Thoracic aorta (tissue), 2 donors: ENCODE measurements at places on chromosomes 7 and 10. TPM values are rescaled to one million over a fixed set of nuclear protein-coding genes. Genes with fewer than 3 reads are reported as not detected.

The SPOCK2 gene
- 3.5 TPM for total RNA-seq

The HTR7 gene
- 9.9 TPM for total RNA-seq

The LEP gene
- not detected for total RNA-seq

The GPR22 gene
- total RNA-seq, result not detected

The TAF5 gene
- 3.7 TPM for total RNA-seq

The ADAMTS14 gene
- total RNA-seq, result not detected

The PCGF6 gene
- 7.0 TPM for total RNA-seq

The OR2A5 gene
- not detected for total RNA-seq

The OR6V1 gene
- total RNA-seq, result not detected

The NXPH1 gene
- not detected for total RNA-seq

The AQP1 gene
- 1,262 TPM for total RNA-seq

The GIMAP2 gene
- total RNA-seq, result 5.9 TPM

The SUPV3L1 gene
- 30.7 TPM for total RNA-seq

The CAMK2B gene
- 2.8 TPM for total RNA-seq

The NPC1L1 gene
- total RNA-seq, result 2.2 TPM

The NPTX2 gene
- 55.7 TPM for total RNA-seq

The DDC gene
- total RNA-seq, result not detected

DNA sequence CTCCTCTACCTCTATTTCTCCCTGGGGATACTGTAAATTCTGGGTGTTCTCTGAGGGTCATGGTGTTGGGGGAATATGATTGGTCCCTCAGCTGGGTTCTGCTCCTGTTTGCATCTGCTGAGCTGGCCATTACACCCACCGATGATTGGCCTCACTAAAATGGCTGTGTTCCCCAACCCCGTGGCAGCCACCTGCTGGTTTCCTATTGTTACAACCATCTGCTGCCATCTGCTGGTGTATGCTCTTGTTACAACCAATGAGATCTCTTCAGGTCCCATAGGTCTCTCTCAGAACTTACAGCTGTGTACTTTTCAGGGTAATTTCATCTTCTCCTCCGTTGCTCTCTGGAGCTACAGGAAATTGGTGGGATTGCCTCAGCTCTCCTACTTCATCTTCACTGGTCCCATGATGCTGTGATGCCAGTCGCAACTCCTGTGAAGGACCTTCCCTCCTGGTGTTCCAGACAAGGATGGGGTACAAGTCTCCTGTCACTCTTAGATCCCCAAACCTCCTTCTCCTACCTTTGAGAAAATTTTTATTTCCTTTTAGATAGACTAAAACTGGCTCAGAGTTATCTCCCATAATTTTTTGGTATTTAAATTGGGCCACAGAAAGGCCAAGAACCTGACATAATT, 303.5 kb upstream of the SMIM30 start:
- peaks cover 8% of the 10 kb centered on the region for H3K4me1 ChIP-seq
- DNase-seq, result peak; percentile 65
- no peaks in the 10 kb centered on the region for H3K27me3 ChIP-seq
- no peaks in the 10 kb centered on the region for H3K36me3 ChIP-seq

GRCh38 chr7:140447841-140448240, 31.5 kb downstream of the MKRN1 start:
- H3K27me3 ChIP-seq, result no peaks in the 10 kb centered on the region
- H3K27ac ChIP-seq, result no peak overlapping the region
- no peak for DNase-seq
- H3K4me3 ChIP-seq, result no peak overlapping the region

DNA sequence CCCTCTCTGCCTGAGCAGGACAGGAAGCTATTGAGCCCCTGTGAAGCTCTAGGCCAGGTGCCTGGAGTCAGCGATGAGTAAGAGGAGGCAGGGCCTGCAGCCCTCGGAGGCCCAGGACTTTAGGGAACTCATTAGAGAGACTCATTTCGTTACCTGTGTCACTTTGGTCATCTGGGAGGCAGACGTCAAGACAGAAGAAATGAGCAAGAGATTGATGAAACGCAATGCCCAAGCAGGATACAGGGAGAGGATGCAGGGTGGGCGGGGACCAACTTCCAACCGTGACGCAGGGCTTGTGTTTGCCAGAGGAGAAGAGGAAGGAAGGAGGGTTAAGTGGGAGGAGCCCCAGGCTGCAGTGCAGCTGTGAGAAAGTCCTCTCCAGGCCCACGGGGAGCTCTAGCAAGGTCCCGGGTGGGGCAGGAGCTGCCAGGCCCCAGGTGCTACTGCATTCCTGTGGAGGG, 26.4 kb upstream of the GNA12 start:
- no peak overlapping the region for H3K27ac ChIP-seq
- no peak overlapping the region for H3K4me3 ChIP-seq
- H3K36me3 ChIP-seq, result no peaks in the 10 kb centered on the region
- H3K4me1 ChIP-seq, result peaks cover under 1% of the 10 kb centered on the region

DNA sequence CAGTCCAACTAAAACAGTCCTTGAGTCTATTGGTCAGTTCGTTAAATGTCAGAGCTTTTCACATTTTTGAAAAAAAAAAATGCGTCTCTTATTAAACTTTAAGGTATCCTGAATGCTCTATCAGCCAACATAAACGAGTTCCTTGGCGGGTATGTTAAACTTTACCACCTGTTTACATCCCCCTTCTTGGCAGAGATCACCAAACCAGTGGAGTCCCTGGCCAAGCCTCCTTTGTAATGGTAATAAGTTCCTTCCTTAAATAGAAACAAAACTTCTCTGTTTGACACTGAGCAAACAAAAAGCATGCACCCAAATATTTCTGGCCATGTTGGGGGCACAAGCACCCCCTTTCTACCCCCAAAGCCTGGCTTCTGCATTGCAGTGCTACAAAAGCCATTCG, 3.2 kb downstream of the TRIL start:
- H3K4me1 ChIP-seq, result peaks cover 35% of the 10 kb centered on the region
- H3K27ac ChIP-seq, result no peak overlapping the region
- no peaks in the 10 kb centered on the region for H3K36me3 ChIP-seq
- H3K27me3 ChIP-seq, result peaks cover 15% of the 10 kb centered on the region

- no peaks in the 10 kb centered on the region for H3K27me3 ChIP-seq
- DNase-seq, result no peak
- no peaks in the 10 kb centered on the region for H3K4me1 ChIP-seq
- H3K36me3 ChIP-seq, result no peaks in the 10 kb centered on the region
- no peak overlapping the region for H3K27ac ChIP-seq
Measured at GRCh38 chr7:87447116-87447635, 28.3 kb downstream of the ABCB4 start.

DNA sequence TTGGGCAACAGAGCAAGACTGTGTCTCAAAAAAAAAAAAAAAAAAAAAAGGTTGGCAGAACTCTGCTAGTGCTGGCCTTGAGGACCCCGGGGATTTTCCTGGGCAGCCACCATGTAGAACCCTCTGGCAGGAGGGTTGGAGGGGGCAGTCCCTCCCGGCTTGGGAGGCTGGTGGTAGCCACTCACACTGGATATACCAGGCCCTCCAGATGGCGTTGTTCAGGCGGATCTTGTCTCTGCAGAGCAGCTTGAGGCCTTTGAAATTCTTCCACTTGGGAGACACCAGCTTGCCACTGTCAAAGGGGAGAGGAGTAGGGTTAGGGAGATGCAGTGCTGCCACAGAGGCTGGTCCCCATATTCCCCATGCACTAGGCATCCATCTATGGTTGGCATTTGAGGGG, 8.4 kb downstream of the MLXIPL start:
- H3K27ac ChIP-seq, result no peak overlapping the region
- no peak overlapping the region for H3K4me3 ChIP-seq
- H3K4me1 ChIP-seq, result no peaks in the 10 kb centered on the region
- no peak for DNase-seq
- H3K27me3 ChIP-seq, result no peaks in the 10 kb centered on the region

GRCh38 chr7:158316466-158317031, 271.1 kb downstream of the PTPRN2 start:
- no peak for DNase-seq
- no peak overlapping the region for H3K27ac ChIP-seq
- H3K4me1 ChIP-seq, result no peaks in the 10 kb centered on the region
- H3K4me3 ChIP-seq, result no peak overlapping the region
- H3K36me3 ChIP-seq, result no peaks in the 10 kb centered on the region

DNA sequence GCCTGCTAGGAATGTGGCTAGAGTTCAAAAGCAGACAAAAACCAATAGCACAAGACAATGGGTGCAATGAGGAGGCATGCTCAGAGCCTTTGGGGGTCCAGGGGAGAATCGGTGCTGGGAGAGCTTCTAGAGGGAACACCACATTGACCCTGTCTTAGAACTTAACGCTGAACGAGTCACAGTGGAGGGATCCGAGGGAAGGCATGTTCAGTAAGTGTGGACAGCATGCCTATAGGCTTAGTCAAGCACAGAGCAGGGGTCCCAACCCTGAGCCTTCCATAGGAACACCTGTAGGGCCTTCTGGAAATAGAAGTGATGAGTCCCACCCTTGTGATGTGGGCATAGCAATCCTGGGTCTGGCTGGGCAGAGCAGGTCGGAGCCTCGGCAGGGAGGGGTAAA, 148.7 kb downstream of the PKD1L1 start:
- H3K4me1 ChIP-seq, result no peaks in the 10 kb centered on the region
- no peaks in the 10 kb centered on the region for H3K27me3 ChIP-seq
- H3K4me3 ChIP-seq, result no peak overlapping the region
- H3K27ac ChIP-seq, result no peak overlapping the region
- DNase-seq, result no peak
- no peaks in the 10 kb centered on the region for H3K36me3 ChIP-seq

- no peak for DNase-seq
- H3K27me3 ChIP-seq, result no peaks in the 10 kb centered on the region
- no peaks in the 10 kb centered on the region for H3K36me3 ChIP-seq
- no peaks in the 10 kb centered on the region for H3K4me1 ChIP-seq
Measured at GRCh38 chr10:78476844-78477243, 443.2 kb downstream of the RPS24 start.

DNA sequence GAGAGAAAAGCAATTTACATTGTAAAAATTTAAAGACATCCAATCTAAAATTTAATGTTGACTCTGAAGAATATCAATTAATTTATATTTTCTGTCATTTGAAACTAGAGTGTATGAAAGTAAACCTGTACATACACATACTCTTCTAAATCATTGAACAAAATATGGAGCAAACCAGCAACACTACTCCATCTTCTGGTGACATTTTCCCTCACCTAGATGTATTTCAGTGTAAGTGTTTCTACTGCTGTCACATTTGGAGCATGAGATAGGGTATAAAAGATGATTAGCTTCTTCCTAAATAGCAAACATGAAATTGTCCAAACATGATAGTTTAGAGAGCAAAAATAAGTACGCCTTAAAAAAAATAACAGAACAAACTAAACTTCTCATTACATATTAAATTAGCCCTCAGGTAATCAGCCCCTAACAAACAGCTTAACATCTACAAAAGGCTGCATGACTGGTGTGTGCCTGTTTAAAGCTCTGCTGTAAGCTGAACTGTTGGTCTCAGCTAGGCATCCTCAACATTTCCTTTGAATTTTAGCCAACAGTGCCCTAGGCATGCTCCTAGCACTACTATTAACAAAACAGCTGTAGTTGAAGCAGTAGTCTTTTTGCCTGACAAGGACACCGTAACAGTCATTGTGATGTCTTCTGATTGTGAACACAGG, 189.8 kb downstream of the CTNNA3 start:
- H3K27me3 ChIP-seq, result no peaks in the 10 kb centered on the region
- no peaks in the 10 kb centered on the region for H3K4me1 ChIP-seq
- H3K27ac ChIP-seq, result no peak overlapping the region
- no peak overlapping the region for H3K4me3 ChIP-seq
- no peak for DNase-seq

DNA sequence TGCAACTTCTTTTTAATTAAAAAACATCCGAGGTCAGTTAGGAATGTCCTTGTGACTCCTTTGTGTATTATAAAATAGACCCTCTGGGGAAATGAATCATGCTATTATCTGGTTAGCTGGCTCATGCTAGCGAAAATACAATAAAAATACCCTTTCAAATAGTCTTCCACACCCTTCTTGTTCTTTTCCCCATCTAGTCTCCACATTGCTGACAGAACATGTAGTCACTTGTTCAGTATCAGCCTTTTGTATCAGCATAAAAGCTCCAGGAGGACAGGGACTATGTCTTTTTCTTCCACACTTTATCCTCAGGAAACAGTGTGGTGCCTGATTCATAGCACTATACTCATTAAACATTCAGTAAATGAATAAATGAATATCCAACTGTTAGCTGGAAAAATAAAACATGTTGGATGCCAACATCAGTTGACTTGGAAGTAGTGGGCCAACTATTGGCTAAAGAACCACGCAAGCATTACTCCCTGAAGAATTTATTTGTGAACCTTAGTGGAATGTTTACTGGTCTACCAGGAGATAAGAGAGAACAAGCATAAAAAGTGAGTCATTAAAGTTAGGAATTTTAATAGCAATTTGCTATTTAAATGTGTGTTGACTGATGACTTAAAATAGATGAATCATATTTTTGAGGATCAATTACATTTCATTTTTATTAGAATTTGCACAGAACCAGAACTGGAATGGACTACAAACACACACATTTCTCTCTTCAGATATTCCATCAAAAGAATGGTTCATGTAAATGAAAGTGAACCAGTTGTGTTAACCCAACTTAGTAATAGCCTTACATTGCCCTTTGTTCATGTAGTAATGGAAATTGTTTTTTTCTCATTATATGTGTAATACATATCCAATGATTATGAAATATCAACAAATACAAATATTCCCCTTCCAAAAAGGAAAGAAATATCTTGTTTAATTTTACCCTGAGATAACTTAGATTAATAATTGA, 129.6 kb downstream of the DKK1 start:
- no peaks in the 10 kb centered on the region for H3K27me3 ChIP-seq
- DNase-seq, result no peak
- H3K27ac ChIP-seq, result peak overlapping the region; percentile 19
- peaks cover 13% of the 10 kb centered on the region for H3K4me1 ChIP-seq
- no peak overlapping the region for H3K4me3 ChIP-seq

GRCh38 chr10:65341323-65341925, 1584.4 kb upstream of the LRRTM3 start:
- no peak for DNase-seq
- H3K36me3 ChIP-seq, result no peaks in the 10 kb centered on the region
- H3K4me3 ChIP-seq, result no peak overlapping the region
- H3K27me3 ChIP-seq, result no peaks in the 10 kb centered on the region

DNA sequence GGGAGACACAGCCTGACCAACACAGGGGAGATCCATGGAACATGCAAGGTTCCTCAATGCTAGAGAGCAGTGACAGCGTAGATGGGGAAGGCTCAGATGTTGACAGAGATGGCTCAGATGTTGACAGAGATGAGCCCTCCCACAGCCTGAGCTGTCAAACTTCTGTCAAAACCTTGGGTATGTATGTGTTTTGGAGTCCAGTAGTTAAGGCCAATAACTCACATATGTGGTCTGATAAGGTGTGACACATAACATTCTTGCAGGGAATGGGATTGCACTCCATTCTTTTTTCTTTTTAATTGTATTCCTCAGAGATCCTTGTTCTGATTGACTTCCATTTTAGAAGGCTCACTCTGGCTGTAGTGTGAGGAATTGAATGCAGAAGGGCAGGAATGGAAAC, 136.3 kb downstream of the C1GALT1 start:
- no peaks in the 10 kb centered on the region for H3K4me1 ChIP-seq
- H3K36me3 ChIP-seq, result no peaks in the 10 kb centered on the region

GRCh38 chr7:112572669-112573301, 92.0 kb downstream of the LSMEM1 start:
- no peak overlapping the region for H3K27ac ChIP-seq
- no peak overlapping the region for H3K4me3 ChIP-seq
- DNase-seq, result no peak
- H3K36me3 ChIP-seq, result no peaks in the 10 kb centered on the region
- H3K27me3 ChIP-seq, result no peaks in the 10 kb centered on the region

- no peaks in the 10 kb centered on the region for H3K4me1 ChIP-seq
- H3K36me3 ChIP-seq, result no peaks in the 10 kb centered on the region
- H3K27me3 ChIP-seq, result no peaks in the 10 kb centered on the region
- H3K27ac ChIP-seq, result no peak overlapping the region
Measured at GRCh38 chr10:90695915-90696676, 161.7 kb downstream of the HTR7 start.
